ENCODE measurements at places on chromosomes 7 and 10. TPM values are rescaled to one million over a fixed set of nuclear protein-coding genes. Genes with fewer than 3 reads are reported as not detected.

Gene TLL2
- 1.2 TPM for total RNA-seq

Gene EN2
- total RNA-seq: 2.6 TPM

Gene GPRIN2
- 9.6 TPM for total RNA-seq

Gene CNNM1
- total RNA-seq: 0.72 TPM

DNA sequence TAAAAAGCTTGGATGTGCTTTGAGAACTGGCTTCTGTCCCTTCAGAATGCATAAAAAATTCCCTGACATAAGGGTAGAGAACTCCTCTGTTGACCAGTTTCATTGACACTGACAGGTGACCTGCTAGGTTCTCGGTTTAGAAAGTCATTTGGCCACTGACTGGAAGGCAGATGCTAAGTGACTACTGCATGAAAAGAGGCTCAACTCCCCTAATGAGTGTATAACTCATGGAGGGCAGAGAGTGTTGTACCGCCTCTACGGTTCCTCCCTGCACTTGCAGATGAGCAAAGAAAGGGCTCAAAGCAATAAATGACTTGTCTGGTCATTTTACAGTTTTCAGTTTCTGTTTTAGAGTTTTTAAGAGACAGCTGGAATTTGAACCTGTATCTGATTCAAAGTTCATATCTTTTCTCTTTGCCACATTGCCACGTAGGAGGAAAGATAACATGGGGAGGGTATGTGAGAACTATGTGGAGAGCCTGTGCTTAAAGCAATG lies 2.9 kb upstream of the FGL2 start:
- no peak for DNase-seq

- DNase-seq: peak; percentile 20
These were observed 23.6 kb upstream of the ZRANB1 start for GRCh38 chr10:124918191-124918830.

- no peak for DNase-seq
These were observed 13.5 kb downstream of the CNNM2 start for GRCh38 chr10:102931643-102932042.

- no peak for DNase-seq
These were observed 96.9 kb downstream of the UBE3C start for GRCh38 chr7:157235357-157236333.

GRCh38 chr7:45973725-45974532 lies 52.9 kb upstream of the IGFBP3 start:
- no peak for DNase-seq

DNA sequence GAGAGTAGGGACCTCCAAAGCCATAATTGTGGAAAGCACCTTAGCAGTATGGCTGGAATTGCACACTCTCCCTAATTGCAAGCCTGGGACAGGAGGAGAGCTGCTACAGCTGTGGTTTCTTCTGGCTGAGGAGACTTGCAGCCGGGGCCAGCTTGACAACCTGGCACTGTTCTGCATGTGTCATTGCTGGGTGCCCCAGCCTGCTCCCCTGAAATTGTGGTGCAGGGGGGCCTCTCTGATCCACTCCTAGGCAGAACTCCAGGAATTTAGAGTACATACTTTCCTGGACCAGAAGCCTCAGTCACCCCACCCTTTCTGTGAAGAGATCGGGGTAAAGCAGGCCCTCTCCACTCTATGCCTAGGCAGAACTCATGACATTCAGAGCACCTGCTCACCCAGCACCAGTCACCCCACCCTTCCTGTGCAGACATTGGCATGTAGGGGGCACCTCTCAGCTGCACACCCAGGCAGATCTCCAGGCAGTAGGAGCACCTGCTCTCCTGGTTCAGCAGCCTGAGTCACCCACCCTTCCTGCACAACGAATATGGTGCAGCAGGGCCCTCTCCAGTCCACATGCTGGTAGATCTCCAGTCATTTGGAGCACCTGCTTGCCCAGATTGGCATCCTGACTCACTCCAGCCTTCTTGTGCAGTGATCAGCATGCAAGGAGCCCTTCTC lies 34.4 kb upstream of the DYNC1I1 start:
- no peak for DNase-seq

DNA sequence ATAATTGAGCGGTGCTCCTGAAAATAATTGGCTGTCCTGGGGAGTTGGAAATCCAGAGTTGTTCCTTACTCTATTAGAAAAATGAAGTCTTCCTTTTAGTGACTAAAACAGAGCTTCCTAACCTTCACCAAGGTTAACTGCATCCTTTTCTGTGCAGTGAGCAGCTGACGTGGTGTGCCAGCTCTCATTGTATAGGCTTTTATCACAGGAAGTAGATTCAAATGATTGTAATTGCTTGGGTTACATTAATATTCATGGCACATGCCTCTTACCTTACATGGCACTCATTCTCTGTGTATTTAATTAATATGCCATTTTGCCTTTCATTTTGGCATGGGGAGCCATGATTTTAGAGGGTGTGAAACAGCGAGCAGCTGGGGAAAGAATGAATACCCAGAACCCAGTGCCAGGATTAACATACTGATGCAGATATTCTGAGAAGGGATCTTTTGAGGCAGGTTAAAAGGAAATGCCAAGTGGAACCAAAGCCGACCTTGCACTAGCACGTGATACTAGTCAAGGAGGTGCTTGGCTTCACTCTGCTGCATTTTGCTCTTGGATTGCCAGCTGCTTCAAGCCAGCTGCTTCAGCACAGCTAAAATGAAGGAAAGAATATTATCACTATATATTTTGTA lies 115.3 kb downstream of the ST7 start:
- DNase-seq: no peak

DNA sequence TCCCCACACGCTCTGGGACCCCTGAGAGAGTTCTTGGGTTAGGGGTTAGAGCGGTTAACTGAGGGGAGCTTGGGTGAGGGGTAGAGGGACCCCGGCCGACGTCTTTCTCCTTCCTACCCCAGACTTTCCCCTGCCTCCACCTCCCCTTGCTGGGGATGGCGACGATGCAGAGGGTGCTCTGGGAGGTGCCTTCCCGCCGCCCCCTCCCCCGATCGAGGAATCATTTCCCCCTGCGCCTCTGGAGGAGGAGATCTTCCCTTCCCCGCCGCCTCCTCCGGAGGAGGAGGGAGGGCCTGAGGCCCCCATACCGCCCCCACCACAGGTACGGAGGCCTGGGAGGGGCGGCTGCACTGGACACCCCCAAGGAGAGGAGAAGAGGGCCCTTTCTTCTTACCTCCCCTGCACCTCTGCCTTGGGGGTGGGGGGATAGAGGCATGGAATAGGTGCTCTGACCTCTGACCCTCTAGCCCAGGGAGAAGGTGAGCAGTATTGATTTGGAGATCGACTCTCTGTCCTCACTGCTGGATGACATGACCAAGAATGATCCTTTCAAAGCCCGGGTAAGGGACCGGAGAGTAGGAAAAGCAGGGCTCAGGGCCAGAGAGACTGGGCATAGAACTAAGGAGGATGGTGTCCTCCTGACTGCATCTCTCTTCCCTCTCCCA lies 1.1 kb downstream of the ZYX start:
- DNase-seq: no peak

GRCh38 chr10:42177077-42177792 lies 461.1 kb downstream of the ZNF33B start:
- DNase-seq: no peak

- DNase-seq: no peak
These were observed 234.0 kb downstream of the ZMYND11 start for GRCh38 chr10:369221-369683.

DNA sequence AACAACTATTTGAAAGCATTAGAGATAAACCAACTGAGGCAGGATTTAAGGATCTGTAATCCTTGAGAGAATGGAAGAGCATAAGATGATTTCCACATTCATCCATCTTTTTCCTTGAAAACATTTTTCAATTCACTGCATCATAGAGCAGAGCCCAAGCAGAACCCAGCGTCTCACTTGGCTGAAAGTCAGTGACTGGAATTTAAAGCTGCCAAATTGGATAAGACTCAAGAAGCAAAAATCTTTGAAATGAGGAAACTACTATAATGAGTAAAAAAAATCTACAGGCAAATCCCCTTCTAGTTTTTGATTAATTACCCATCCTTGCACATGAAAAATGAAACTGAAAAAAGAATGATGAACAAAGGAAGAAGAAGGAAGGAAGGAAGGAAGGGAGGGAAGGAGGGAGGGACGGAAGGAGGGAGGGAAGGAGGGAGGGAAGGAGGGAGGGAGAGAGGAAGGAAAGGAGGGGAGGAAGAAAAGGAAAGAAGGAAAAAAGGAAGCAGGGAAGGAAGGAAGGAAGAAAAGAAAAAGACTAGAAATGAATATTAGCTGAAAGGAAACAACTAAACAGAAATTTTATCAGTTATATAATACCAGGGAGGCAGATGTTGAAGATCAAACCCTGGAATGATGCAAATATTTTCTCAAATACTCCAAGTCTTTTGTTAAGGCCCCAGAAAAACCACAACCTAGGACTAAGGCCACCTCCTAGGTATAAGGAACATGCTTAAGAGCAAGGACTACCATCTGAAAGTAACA lies 336.3 kb upstream of the MAGI2 start:
- peak; percentile 85 for DNase-seq

GRCh38 chr10:52376694-52377354 lies 62.7 kb downstream of the DKK1 start:
- DNase-seq: peak; percentile 69

GRCh38 chr10:25522294-25522693 lies 347.5 kb downstream of the GPR158 start:
- DNase-seq: no peak

DNA sequence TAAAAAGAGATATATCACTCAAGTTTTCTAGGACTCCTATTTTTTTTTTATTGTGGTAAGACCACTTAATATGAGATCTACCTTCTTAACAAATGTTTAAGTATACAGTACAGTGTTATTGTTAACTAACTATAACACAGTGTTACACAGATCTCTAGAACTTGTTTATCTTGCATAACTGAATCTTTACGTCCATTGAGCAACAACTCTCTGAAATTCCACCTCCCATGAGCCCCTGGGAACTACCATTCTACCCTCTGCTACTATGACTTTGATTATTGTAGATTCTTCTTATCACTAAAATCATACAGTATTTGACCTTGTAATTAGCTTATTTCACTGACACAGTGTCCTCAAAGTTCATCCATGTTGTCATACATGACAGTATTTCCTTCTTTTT lies 22.5 kb upstream of the REEP3 start:
- DNase-seq: no peak

- peak; percentile 40 for DNase-seq
These were observed 16.2 kb downstream of the TMEM72 start for GRCh38 chr10:44927352-44927751.

- no peak for DNase-seq
These were observed 1325.5 kb downstream of the XPNPEP1 start for GRCh38 chr10:108597657-108598319.

DNA sequence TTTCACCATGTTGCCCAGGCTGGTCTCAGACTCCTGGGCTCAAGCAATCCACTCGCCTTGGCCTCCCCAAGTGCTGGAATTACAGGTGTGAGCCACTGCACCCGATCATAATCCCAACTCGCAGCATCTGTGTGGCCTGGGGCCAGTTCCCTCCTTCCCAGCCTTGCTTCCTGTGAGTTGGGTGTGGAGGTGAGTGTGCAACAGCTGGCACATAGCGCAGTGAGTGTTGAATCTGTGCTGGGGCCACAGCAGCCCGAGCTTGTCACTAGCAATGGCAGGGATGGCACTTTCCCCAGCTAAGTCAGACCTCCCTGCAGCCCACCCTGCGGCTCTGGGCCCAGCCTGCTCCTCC lies 12.2 kb downstream of the TMEM184A start:
- no peak for DNase-seq

All from umbilical cord (tissue), 2 donors.